ENCODE measurements at places on chromosomes 12 and 14.

- DNase-seq = peak; percentile 34
These were observed 1.1 kb downstream of the GXYLT1 start for GRCh38 chr12:42143452-42144157.

DNA sequence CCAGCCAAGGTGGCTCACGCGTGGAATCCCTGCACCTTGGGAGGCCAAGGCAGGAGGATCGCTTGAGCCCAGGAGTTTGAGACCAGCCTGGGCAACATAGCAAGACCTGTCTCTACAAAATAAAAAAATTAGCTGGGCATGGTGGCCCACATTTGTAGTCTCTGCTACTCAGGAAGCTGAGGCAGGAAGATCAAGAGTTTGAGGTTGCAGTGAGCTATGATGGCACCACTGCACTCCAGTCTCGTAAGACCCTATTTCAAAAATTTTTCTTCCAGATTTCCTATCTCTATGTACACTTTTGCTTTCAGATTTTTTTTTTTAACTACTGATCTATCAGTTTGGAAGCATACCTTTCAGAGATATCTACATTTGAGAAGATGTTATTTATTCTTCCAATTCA lies 15.3 kb downstream of the SNX6 start:
- no peak for DNase-seq

DNA sequence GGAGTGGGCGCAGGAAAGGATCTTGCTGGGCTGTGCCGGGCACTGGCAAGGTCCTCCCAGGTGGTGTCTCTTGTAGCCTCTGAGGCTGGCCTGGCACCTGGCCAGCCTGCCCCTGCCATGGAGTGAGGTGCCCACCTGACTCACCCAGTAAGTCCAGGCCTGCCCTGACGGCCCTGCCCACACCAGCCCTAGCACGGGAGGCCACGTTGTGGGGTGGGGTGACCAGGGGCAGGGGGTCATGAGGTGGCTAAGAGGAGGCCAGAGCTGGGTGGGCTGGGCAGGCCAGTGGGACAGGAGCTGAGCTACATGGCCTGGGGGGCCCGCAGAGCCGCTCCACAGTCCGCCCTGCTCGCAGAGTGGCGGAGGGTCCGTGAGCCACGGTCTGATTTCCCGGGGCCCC lies 45.4 kb downstream of the KIF26A start:
- no peak for DNase-seq

GRCh38 chr12:115828168-115828567 lies 449.3 kb downstream of the MED13L start:
- DNase-seq = no peak

GRCh38 chr12:51448618-51449256 lies 24.1 kb downstream of the SLC4A8 start:
- DNase-seq = no peak

DNA sequence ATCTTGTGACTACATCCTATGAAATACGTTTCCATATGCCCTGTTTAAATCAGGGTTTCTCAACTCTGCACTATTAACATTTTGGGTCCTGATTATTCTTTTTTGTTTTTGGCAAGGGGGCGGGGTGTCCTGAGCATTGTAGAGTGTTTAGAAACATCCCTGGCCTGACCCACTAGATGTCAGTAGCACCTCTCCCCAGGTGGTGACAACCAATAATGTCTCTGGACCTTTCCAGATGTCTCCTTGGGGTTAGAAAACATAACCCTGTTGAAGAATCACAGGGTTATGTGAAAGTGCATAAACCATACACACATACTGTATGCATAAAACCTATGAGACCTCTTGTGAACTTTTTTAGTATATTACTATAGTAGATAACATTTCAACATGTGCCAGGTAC lies 1.4 kb downstream of the ACAD10 start:
- no peak for DNase-seq

- DNase-seq = no peak
These were observed 143.2 kb upstream of the SEL1L start for GRCh38 chr14:81676879-81677278.

DNA sequence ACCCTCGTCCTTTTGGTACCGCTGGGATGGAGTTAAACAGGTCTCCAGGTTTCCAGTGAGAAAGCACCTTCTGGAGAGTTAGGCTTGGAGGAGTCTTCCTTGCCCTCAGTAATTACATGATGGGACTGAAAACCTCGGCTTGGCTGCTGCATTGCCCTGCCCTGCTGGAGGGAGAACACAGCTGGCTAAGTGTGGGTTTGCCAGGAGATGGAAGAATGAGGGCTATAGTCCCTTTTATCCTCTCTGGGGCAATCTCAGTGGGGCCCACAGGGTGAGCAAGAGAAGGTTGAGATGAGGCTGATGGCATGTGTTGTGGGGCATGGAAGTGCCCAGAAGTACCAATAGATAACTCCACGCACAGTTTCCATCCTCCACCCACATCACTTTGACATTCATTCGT lies 23.2 kb upstream of the MEG3 start:
- DNase-seq = no peak

- peak; percentile 77 for DNase-seq
These were observed 34.4 kb upstream of the SYCP3 start for GRCh38 chr12:101773650-101774162.

GRCh38 chr14:76921088-76921399 lies 94.8 kb downstream of the LRRC74A start:
- DNase-seq = no peak

DNA sequence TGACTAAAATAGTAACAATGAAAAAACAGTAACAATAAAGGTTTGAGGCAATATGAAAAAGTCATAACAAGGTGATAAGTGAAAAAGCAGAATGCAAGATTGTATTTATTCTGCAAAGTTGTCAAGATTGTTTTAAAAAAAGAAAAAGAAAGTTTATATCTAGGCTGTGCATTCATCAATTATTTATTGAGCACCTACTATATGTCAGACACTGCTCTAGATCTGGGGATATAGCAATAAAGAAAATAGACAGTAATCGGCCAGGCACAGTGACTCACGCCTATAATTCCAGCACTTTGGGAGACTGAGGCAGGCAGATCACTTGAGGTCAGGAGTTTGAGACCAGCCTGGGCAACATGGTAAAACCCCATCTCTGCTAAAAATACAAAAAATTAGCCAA lies 3.8 kb downstream of the PLA2G1B start:
- DNase-seq = no peak

- no peak for DNase-seq
These were observed 16.3 kb downstream of the OR10P1 start for GRCh38 chr12:55653031-55653430.

- DNase-seq = no peak
These were observed 97.0 kb downstream of the CMKLR1 start for GRCh38 chr12:108241986-108242703.

DNA sequence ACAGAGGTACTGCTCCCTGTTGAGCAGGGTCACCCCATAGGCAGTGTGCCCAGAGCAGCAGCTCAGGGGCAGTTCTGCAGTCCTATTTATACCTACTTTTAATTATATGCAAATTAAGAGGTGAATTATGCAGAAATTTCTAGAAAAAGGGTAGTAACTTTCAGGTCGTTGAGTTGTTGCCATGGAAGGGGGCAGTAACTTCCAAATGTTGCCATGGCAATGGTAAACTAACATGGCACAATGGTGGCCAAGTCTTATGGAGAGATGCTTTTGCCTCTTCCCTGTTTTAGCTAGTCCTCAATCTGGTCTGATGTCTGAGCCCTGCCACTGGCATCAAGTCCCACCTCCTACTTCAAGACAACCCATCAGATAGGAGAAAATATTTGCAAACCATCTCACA lies 30.4 kb upstream of the P2RX7 start:
- DNase-seq = no peak

GRCh38 chr12:66739266-66739665 lies 60.4 kb upstream of the GRIP1 start:
- no peak for DNase-seq

GRCh38 chr12:5014269-5014668 lies 29.4 kb upstream of the KCNA5 start:
- DNase-seq = no peak

GRCh38 chr12:47111392-47111778 lies 31.6 kb upstream of the AMIGO2 start:
- DNase-seq = no peak

DNA sequence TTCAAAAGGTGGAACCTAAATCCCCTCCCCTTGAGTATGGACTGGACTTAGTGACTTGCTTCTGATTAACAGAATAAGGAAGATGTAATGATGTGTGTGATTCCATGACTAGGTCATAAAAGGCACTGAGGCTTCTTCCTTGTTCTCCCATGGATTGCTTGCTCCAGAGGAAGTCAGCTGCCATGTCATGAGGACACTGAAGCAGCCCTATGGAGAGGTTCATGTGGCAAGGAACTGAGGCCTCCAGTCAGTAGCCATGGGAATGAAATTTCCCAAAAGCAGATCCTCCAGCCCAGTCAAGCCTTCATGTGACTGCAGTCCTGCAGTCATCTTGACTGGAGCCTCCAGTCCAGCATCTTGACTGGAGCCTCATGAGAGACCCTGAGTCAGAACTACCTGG lies 10.7 kb downstream of the TMBIM4 start:
- DNase-seq = no peak

DNA sequence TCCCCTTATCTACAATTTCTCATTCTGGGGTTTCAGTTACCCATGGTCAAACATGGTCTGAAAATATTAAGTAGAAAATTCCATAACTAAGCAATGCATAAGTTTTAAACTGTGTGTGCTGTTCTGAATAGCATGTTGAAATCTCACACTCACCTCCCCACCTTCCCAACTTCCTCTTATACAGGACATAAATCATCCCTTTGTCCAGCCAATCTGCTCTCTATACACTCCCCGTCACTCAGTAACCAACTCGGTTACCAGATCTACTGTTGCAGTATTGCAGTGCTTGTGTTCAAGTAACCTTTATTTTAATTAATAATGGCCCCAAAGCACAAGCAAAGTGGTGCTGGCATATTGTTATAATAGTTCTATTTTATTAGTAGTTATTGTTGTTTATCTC lies 420.5 kb downstream of the GXYLT1 start:
- no peak for DNase-seq

GRCh38 chr12:48816143-48816854 lies 2.0 kb upstream of the CACNB3 start:
- peak; percentile 82 for DNase-seq

DNA sequence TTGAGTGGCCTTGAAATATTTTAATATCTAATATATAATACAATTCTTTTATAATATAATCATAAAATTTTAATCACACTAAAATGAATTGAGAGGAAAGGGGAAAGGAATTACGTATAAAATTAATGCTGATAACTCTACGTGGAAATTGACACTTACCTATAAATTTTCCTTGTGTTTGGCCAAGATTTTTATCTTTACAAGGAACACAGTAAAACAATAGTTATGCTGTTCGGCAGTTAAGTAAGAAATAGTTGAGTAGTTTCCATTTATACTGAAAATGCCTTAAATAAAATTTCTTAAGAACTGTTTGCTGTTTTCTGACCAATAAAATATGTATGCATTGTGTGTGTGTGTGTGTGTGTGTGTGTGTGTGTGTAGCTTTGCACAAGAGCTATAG lies 294.4 kb downstream of the LRFN5 start:
- DNase-seq = no peak

- DNase-seq = no peak
These were observed 387.8 kb downstream of the FLRT2 start for GRCh38 chr14:85917716-85918115.

GRCh38 chr14:101029668-101030290 lies 126.3 kb upstream of the RTL1 start:
- no peak for DNase-seq

- DNase-seq = no peak
These were observed 412.6 kb upstream of the SOX5 start for GRCh38 chr12:24361877-24362580.

- DNase-seq = no peak
These were observed 22.3 kb upstream of the PWP1 start for GRCh38 chr12:107663277-107663676.

DNA sequence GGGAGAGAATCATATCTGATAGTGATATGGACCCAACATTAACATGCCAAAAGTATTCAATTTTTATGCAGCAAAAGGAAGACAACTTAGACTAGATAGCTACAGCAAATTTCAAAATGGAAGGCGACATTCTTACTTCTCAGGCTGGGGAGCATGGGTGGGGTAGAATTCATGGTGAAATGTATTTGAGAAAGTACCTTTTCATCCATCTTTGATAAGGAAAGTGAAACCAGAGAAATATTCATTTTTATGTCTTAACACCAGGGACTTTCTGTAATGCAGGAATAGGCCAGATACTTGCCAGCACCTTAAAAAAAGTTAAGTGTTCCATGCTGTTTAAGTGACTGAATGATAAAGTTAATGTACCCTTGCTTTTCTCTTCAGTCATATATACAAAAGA lies 13.4 kb downstream of the BTG1 start:
- no peak for DNase-seq

DNA sequence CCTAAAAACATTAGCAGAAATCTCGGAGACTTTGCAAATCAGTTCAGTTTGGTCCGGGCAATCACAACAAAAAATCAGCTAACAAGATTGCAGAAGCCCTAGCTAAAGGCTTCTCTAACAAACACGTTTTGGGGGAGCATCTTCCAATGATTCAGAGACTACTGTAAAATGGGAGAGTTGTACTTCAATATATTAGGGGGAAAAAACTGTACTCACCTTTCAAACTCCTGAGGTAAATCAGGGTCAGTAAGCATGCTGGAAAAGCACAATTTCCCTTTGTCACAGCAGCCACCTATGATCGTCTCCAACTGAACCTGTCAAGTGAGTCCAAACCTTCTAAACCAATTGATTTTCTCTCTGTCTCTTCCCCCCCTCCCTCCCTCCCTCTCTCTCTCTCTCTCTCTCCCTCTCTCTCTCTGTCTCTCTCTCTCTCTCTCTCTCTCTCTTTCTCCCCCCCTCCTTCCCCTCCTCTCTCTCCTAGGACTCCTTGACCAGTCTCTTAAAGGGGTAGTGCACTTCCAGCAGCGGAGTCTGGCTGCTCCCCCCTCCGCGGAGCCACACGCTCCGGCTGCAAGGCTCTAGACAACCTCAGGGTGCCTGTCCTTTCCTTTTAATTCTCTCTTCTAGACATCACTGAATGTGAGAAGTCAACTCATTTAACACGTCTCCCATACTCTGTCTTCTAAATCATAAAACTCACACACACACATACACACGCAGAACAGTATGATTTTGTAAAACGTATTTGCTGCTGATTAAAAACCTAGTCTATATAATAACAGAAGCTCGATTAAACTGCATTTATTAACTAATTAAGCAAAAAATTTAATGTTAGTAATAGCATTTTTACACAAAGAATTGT lies at the start of gene SOX5:
TSS of gene SOX5 (minus strand) at position 323 of the 862 bp plus-strand sequence. CDS start at position 254, 69 bp downstream.
- no peak for DNase-seq

- no peak for DNase-seq
These were observed 33.3 kb upstream of the BCAT1 start for GRCh38 chr12:24982250-24982649.

DNA sequence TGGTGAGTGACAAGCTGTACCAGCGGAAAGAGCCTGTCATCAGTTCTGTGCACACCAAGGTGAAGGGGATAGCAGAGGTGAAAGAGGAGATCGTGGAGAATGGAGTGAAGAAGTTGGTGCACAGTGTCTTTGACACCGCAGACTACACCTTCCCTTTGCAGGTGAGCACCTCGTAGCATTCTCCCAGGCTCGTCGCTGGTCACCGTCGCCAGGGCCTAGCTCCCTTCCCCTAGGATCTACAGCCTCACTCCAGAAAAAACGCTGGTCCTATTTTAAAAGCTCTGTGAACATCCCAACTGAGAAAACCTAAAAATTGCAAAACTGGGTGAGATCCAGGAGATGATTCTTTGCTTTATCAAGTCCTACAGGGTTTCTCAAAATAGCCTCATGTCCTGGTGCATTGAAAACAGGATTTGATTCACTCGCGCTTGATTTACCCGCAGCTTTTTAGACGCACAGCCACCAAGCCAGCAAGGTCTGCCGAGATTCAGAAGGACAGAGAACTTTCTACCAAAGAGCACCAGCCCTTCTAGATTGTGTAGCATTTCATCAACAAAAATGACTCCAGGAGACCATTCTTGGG lies 22.2 kb downstream of the P2RX7 start:
- no peak for DNase-seq

- DNase-seq = no peak
These were observed 44.1 kb upstream of the KCNJ8 start for GRCh38 chr12:21818627-21819026.

Measured in DMS79 treated with DMSO at 0.1 percent for 48 hours (cell line).